ENCODE measurements at places on chromosomes 1 and 21.

- no peak for DNase-seq
Measured at GRCh38 chr21:45926281-45926680, 55.3 kb upstream of the COL6A1 start.

- no peak for DNase-seq
Measured at GRCh38 chr1:196078691-196079090, 529.5 kb downstream of the KCNT2 start.

DNA sequence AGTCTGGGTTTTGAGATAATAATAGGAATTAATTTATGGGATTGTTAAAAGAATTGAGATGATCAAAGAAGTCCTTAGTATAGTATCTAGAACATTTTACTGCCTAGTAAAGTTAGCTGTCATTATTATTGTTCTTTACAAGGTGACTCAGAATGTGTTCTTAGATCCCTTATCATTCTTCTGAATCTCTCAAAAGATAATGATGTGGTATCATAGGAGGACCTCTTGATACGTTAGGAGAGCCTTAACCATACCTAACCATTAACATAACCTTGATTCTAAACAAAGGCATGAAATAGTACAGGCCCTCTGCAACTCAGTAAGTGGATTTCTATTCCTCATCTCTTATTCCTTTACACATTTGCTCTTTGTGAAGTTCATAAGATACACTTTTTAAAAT is 246.6 kb upstream of the CACYBP start:
- DNase-seq, result no peak

GRCh38 chr1:78645723-78646122 is 3.9 kb upstream of the IFI44 start:
- no peak for DNase-seq

- no peak for DNase-seq
Measured at GRCh38 chr1:221672239-221672645, 69.6 kb downstream of the DUSP10 start.

GRCh38 chr1:30981172-30981571 is 72.6 kb upstream of the SDC3 start:
- DNase-seq, result no peak

- DNase-seq, result no peak
Measured at GRCh38 chr1:85134583-85135391, 66.0 kb downstream of the SYDE2 start.

- peak; percentile 4 for DNase-seq
Measured at GRCh38 chr1:211695135-211695816, 19.9 kb upstream of the NEK2 start.

GRCh38 chr1:197180252-197180878 is 33.9 kb upstream of the ASPM start:
- peak; percentile 28 for DNase-seq

DNA sequence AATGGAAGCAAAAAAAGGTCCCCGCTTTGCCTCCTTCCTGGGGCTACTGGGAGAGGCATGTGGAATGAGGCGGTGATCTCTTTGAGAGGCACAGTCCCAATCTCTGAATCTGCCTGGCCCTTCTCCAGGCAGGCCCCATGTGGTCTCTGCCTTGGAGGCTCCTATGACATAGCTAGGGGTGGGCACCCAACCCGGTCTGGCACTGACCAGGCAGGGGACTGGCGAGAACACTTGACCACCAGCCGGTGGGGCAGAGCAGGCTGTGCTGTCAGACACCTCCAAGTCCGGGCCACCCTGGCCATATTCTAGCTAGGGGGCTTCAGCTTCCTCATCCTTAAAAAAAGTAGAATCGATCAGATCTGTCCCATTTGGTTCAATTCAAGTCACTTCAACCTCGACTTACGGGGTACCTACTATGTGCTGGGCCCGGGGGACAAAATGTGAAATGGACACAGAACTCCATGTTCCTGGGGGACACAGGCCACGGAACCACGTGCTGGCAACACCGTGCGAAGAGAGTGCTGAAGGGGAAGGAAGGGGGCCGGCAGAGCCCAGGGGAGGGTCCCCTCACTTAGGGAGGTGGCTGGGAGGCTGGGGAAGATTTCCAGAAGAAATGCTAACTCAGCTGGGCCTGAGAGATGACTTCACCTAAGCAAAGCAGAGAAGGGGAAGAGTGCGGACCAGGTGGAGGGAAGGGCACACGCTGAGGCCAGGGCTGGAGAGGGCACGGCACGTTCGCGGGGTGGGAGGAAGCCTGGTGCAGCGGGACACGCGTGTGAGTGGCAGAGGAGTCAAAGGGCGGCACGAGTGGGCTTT is 33.3 kb downstream of the HSPG2 start:
- DNase-seq, result no peak

DNA sequence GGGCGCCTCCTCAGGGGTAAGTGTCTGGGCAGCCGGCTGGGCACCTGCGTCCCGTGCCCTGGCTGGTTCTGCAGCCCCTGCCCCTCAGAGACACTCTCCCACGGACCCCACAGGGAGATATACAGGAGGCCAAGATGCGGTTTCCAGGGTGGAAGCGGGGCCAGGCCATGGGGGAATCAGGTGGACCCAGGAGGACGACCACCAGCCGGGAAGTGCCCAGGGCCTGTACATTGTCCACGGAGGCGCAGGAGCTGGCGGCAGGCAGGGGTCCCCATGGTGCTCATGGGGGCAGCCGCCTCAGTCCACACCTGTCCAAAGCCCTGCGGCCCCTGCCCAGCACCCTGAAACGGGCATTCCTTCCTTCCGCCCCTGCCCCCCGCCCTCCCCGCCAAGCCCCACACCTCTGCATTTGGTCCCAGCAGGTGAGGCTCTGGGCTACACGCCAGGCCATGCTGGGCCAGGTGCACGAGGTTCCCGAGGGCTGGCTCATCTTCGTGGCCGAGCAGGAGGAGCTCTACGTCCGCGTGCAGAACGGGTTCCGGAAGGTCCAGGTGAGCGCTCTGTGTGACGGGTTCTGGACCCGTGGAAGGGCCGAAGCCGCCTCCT is 36.7 kb downstream of the SLC19A1 start:
- no peak for DNase-seq

DNA sequence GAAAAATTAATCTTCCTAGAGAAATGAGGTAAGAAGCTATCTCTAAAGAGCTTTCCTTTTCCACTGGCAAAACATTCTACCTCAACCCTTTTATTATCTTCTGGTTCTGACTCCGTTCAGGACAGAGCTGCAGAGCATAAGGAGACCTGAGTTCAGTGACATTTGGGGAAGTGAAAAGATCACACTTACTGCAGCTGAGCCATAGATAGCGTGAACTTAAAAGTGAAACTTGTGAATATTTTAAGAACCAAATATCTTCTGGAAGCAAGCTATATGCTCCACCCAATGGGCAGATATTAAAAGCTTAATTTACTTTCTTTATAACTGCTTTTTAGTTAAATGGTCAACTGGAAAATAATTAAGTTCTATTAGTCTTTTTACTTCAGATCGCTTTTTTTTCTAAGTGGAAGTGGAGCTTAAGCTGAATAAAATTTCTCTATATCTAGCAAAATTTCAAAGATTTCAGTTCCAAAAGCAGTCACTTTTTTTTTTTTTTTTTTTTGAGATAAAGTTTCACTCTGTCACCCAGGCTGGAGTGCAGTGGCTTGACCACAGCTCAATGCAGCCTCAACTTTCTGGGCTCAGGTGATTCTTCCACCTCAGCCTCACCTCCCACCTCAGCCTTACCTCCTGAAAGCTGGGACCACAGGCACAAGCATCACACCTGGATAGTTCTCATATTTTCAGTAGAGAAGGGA is 11.9 kb downstream of the PTPN22 start:
- DNase-seq, result no peak

DNA sequence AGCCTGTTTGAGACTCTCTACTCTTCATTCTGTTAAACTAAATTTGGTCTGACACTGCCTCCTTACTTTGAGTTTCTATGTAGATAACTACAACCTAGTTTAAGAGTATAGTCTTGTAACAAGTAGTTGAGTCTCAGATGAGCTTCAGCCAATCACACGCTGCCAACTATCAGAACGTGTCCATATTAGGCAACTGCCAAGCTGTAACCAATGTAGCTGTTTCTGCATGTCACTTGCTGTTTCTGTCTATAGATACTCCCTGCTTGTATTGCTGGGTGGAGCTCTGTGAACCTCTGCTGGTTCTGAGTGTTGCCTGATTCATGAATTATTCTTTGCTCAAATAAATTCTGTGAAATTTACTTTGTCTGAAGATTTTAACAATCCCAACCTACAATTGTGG is 452.6 kb upstream of the NR5A2 start:
- DNase-seq, result no peak

DNA sequence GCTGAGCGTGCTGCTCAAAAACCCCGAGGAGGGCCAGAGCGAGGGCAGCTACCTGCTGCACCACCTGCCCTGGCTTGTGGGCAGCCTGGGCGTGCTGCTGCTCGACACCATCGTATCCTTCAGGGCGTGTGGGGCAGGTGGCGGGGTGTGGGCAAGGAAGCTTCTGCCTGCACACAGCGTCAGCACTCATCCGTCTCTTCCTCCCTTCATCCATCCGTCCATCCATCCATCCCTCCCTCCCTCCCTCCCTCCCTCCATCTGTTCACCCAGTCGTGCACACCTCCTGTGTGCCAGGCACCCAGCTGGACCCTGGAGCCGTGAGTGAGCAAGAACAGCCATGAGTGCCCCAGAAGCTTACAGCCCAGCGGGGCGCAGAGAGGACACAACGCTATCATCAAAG is 15.2 kb downstream of the SLC66A1 start:
- no peak for DNase-seq

GRCh38 chr21:30340714-30341573 is 3.5 kb upstream of the KRTAP27-1 start:
- DNase-seq, result peak; percentile 26

GRCh38 chr1:9127395-9128165 is 1.3 kb downstream of the GPR157 start:
- no peak for DNase-seq

DNA sequence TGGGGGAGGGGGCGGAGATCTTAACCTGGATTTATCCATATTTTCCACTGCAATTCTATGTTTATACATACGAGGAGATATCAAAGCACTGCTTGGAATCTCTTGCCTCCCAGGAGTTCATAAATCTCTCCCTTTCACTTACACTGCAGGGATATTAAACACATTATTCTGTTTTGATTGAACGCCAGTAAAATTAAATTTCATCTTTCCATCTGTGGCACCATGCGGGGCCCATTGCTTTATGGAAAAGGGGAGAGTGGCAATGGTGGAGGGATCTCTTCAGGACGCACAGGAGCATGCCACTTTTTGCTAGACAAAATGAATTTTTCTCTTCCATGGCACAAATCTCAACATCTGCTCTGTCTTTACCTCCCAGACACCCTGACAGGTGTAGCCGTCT is 648.0 kb upstream of the PLXNA2 start:
- DNase-seq, result no peak

- no peak for DNase-seq
Measured at GRCh38 chr1:235951661-235952060, 85.0 kb upstream of the LYST start.

DNA sequence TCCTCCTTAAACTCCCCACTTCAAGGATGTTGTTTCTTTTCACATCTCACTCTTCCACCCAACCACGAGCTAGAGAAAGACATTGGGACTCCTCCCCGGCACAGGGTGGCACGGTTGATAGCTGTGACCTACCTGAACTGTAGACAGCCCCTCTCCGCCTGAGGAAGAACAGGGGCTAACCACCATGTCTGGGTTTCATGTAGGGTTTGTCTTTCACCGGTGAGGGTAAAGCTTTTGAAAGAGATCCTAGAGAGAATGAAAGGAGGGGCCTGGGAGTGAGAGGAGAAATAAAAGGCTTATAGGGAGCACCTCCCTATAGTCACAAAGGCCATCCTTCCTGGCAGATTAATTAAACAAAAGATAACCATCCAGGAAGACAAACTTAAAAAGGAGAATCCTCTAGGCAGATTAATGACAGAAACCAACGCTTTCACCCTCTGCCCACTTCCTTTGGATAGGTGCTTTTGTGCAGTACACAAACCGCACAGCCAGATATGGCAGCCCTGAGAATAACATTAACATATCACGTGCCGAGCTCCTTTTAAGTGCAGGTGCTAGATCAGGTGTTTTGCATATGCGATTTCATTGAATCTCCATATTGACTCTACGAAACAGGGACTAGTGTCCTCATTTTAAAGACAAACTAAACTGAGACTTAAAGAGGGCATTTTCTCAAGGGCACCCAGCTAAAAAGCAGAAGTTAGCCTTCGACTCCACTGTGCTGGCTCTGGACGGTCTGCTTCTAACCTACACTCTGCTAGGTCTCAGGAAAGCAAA is 178.1 kb upstream of the RUNX1 start:
- peak; percentile 62 for DNase-seq

DNA sequence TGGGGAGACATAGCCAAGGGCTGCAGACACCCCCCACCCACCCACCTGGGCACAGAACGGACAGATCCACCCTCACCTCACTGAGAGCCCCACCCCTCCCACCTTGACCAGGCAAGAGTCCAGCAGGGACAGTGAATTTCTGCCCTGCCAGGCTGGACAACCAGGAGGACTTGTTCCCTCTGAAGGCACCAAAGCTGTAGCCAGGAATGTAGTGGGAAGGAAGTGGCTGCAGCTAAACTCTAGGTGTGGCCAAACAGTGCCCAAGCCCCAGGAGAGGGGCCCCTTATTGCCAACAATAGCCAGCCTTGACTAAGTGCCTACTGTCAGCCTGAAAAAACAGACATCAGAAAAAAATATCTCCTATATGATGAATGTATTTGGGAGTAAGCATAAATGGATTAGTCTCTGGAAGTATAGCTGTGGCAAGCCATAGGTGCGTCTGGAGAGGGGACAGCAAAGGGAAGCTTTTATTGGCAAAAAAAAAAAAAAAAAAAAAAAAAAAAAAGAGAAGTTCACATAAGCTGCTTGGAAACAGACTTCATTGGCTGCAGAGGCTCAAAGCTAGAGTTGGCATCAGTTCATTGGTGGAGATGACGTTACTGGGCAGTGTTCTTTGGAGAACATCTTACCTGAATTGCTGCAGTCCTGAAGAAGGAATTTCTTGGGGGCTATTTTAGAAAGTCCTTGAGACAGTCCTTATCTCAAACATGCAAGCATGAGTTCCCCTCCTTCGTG is 64.1 kb upstream of the TMEM51 start:
- no peak for DNase-seq

DNA sequence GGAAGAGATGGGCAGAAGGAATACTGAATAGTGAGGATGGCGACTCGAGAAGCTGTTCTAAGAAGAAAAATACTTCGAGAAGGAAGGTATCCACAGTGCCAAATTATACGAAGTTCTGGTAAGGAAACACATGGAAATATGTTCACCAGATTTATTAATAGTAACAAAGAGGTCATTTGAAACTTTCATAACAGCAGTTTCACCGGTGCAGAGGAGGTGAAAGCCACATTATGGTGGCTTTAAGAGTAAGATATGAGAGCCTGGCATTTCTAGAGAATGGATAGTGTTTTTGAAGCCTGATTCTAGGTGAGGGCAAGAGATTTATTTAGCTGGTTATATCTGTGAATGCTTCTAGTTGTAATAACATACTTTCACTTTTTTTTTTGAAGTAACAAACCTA is 56.2 kb downstream of the DPYD start:
- DNase-seq, result no peak

DNA sequence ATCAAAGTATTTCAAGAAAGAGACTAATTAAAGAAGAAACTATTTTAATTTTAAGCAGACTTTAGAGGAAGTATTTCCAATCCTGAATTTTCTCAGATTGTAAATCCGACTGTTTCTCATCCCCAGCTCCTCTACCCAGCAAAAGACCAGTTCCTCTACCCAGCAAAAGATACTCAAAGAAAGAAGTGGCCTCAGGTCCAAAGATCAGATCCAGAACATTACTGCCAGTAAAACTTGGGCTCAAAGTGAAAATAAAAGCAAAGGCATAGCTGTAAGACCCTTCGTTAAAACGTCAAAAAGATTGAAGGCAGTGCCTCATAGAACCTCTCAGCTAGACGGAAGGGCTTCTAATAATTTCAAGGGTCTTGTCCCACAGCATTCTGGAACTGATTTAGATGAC is 50.0 kb downstream of the LRRC8B start:
- no peak for DNase-seq

- DNase-seq, result no peak
Measured at GRCh38 chr1:115496904-115497527, 144.8 kb upstream of the VANGL1 start.

Measured in activated CD4-positive, alpha-beta T cell treated with anti-CD3 and anti-CD28 coated beads, Interleukin-2, amount 50 U/mL, for 16 hours (primary cell).